ENCODE measurements at places on chromosomes 7 and 10.

GRCh38 chr7:100867040-100867775 is at the start of gene TRIP6:
Gene TRIP6 (plus strand): TSS chr7:100867387. CDS start chr7:100867498, 111 bp downstream.
- DNase-seq, result peak; percentile 56

GRCh38 chr10:14665304-14665703 is 109.4 kb downstream of the FAM107B start:
- no peak for DNase-seq

DNA sequence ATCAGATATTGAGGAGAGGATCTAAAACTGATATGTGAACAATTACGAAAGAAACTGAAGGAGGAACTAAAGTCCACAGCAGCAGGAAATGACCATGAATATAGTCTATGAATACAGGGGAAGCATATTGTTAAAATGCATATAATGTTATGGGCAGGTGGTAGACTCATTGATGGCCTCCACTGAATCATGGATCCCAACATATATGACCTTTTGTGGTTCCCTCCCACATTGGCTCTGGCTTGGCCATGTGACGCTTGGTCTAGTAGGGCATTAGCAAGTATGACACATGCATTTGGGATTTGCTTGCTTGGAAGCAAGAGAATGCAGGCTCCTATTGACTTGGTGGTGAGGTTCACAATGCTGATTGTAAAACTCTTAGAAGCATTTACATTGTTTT is 55.2 kb upstream of the RAB18 start:
- DNase-seq, result peak; percentile 9

- no peak for DNase-seq
Measured at GRCh38 chr10:104321725-104322415, 16.4 kb downstream of the ITPRIP start.

GRCh38 chr7:140876519-140877248 is 48.0 kb downstream of the BRAF start:
- DNase-seq, result peak; percentile 4

DNA sequence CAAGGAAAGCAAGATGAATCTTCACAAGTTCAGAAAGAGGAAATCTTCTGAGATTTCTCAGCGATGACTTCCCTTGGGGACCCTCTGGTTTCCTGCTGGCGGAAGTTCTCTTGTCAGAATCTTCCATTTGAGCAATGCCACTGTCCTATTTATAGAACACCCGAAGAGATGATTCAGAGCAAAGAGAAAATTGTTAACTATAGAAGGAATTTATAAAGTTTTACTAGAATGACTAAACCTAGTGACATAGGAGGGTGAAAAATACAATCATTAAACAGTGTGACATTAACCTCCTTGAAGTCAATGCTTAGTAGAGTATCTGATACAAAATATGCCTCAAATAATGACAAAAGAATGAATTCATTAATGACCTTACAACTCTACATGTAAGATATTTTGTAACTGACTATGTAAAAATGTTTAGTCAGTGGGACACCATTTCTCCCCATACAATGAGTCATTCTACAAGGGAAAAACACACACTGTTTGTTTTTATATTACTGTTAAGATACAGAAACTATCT is 206.5 kb upstream of the CNTNAP2 start:
- no peak for DNase-seq

DNA sequence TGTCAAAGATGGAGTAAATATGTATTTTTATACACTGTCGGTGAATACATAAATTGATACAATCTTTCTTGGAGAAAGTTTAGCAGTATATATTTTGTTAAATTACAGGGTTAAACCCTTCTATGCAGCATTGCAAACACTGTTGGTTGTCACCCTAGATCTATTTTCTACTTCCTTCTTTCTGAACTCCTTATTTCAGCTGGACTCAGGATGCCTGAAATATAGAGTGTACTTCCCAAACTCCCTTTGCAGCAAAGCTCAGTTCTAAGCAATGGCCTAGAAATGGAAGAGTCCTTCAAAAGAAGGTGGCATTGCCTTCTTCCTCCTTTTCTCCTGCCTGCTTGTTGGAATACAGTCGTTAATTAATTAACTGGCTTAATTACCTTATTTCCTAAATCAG is 20.6 kb downstream of the CUBN start:
- DNase-seq, result no peak

GRCh38 chr7:11376529-11376928 is 402.9 kb downstream of the PHF14 start:
- DNase-seq, result no peak

DNA sequence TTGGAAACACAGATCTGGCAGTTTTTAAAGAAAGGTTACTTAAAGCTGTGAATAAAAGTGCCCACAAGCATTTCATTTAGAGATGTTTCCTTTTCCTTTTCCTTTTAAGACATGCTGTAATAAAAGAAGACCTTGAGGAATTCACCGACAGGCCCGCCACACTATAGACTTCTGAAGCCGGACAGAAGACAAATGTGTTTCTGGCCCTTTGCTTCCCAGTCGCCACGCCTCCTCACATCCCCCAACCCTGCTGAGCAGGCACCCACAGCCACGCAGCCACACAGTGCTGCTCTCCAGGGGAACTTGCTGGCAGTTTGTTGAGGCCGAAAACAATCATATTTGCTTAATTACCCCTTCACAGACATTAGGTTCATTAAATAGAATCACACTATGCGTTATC is 83.4 kb downstream of the SLC25A13 start:
- DNase-seq, result no peak

- DNase-seq, result no peak
Measured at GRCh38 chr7:38070718-38071117, 107.3 kb upstream of the STARD3NL start.

- no peak for DNase-seq
Measured at GRCh38 chr10:79182781-79183467, 114.2 kb downstream of the ZMIZ1 start.

DNA sequence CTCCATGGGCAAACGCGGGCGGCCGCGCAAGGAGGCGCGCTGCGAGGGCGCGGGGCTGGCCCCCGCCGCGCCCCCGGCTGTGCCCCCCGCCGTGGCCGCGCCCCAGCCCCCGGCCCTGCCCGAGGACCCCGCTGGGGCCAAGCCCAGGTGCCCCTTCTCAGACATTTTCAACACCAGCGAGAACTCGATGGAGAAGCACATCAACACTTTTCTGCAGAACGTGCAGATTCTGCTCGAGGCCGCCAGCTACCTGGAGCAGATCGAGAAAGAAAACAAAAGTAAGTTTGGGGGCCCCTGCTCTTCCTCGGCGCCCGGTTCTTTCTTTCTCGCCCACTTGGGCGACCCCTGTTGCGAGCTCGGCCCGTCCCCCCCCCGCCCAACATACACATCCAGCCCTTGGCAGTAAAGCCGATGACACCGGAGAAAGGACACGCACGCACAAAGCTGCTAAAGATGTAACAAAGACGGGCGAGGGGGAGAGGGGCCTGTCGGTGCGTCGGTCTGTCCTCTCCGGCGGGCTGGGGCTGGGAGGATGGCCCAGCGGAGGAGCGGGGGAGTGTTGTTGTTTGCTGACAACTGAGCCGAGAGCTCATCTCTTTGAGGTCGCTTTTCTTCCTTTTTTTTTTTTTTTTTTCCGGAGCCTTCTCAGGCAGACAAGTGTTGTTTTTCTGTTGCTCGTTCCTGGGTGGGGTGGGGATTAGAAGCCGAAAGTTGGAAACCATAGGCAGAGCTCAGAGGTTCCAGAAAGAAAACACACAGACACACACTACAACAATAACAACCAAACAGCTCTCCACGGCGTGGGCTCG is 604 bp downstream of the MXI1 start:
- no peak for DNase-seq

DNA sequence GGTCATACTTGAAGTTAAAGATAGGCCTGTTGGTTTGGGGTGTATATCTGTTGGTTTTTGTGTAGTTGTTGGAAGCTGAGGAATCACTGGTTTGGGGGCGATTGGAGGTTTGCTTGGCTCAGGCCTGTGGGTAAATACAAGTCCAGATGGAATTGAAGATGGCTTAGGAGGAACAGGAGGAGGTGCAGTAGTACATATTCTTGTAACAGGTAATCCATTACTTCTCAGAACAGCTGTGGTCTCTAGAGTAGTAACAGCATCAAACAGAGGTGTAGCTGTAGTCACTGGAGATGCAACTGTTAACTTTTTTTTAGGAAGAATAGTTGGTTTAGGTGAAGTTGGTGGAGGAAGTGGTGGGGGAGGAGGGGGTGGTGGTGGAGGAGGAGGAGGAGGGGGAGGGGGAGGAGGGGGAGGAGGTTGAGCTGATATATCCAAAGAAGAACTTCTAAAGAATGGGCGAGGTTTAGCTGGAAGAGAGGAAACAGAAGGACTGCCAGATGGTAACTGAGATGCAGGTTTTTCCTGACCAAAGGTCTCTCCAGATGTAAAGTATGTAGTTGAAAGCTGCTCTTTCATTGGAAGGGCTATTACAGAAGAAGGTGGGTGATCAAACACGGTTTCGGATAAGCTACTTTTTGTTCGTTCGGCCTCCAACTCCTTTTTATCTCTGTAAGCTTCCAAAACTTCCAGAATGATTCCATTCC is 209.2 kb downstream of the PCLO start:
- DNase-seq, result no peak

DNA sequence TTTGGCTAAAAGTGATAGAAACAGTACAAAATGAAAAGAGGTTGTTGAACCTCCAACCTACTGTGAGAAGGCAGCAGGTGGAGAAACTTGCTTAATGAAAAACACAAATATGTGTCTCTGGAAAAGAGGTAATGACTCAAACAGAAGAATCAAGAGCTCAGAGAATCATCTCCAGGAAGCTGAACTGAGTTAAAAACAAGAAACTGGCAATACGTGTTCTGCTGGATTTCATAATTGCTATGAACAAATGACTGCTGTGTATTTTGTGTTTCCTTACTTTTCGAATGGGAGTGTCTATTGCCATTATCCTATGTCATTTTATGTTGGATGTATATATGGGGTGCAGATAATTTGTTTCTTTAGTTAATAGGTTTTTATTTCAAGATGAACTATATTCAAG is 401.1 kb downstream of the DGKB start:
- no peak for DNase-seq

DNA sequence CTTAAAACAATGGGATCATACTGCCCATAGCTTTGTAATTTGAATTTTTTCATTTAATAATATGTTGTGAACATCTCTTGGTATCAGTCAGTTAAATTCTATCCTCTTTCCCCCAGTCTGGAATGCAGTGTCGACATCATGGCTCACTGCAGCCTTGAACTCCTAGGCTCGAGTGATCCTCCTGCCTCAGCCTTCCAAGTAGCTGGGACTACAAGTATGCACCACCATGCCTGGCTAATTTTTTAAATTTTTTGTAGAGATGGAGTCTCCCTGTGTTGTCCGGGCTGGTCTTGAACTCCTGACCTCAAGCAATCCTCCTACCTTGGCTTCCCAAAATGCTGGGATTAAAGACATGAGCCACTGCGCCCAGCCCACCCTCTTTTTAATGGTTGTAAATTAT is 34.6 kb downstream of the MPLKIP start:
- no peak for DNase-seq

DNA sequence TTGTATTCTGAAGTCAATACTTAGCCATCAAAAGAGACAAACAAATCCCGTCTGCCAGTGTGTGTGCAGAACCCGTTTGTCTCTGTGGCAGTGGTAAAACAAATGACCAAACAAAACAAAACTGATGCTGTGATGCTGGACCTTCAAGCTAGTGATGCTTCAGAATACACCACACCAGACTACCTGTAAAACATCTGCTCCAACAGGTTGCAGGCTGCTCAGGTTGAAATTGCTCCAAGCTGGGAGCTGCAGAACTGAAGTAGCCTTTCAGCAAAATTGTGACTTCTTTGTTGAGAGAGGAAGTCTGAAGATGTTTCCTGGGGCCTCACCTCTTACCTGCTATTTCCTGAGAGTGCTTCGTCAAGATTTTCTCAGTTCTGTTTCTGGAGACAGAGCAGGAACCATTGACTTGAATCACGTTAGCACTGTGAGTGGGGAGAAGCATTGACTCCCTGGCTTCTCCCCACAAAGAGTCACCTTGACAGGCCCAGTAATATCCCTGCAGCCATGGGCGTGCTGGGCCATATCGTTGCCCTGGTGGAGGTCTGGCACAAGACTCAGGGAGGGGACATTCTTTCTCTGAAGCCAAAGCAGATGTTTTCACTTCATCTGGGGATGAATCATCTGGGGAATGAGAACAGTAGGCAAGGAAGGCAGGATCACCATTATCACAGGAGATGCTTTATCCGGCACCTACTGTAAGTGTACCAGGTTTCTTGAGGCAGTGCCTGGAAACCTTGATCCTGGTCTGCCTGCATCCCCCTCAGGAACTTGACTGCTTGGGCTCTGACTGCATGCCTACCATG is 80.2 kb downstream of the RBM20 start:
- no peak for DNase-seq

DNA sequence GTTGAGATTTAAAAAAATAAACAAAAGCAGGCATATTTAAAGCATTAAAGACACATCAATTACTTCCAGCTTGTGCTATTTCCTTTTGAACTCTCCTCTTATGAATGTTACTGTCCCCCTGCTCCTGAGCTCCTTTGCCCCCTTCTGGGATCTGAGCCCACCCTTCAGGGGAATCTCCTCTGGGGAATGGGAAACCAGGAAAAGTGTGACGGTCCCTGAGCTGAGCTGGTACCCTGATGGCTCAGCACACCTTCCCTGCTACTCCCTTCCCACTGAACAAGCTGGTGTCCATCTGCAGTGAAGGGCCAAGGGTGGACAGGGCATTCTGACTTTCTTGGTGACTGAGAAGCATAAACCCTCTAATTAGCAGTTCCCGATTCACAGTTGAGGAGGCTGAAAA is 356.3 kb downstream of the PTEN start:
- no peak for DNase-seq

GRCh38 chr10:16009785-16010184 is 149.5 kb upstream of the MINDY3 start:
- no peak for DNase-seq

- no peak for DNase-seq
Measured at GRCh38 chr10:34446049-34446448, 369.0 kb downstream of the PARD3 start.

DNA sequence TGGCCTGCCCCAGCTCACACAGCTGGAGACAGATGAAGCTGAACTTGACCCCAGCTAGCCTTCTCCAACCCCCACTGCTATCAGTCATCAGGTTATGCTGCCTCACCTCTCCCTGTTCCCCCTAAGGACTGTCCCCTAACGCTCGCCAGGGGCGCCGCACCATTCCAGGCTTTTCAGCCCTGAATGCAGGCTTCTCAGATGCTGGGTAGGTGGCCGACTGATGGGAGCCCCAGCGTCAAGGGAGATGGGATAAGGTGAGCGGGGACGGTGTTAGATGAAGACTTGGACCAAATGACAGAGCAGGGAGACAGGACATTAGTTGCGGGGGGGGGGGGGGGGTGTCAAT is 15.8 kb upstream of the OPALIN start:
- DNase-seq, result no peak

Measured in AG04449 (cell line).